ENCODE measurements at places on chromosomes 5 and 9. TPM values are rescaled to one million over a fixed set of nuclear protein-coding genes. Genes with fewer than 3 reads are reported as not detected.

- no peak overlapping the region for H3K4me3 ChIP-seq
- DNase-seq: no peak
- no peak overlapping the region for H3K27ac ChIP-seq
- H3K27me3 ChIP-seq: no peaks in the 10 kb centered on the region
Observed at GRCh38 chr5:170545811-170546210, 42.0 kb downstream of the KCNIP1 start.

- H3K4me1 ChIP-seq: peaks cover 12% of the 10 kb centered on the region
- H3K4me3 ChIP-seq: no peak overlapping the region
- no peaks in the 10 kb centered on the region for H3K36me3 ChIP-seq
- H3K27ac ChIP-seq: no peak overlapping the region
Observed at GRCh38 chr5:138716456-138716924, 36.7 kb upstream of the CTNNA1 start.

DNA sequence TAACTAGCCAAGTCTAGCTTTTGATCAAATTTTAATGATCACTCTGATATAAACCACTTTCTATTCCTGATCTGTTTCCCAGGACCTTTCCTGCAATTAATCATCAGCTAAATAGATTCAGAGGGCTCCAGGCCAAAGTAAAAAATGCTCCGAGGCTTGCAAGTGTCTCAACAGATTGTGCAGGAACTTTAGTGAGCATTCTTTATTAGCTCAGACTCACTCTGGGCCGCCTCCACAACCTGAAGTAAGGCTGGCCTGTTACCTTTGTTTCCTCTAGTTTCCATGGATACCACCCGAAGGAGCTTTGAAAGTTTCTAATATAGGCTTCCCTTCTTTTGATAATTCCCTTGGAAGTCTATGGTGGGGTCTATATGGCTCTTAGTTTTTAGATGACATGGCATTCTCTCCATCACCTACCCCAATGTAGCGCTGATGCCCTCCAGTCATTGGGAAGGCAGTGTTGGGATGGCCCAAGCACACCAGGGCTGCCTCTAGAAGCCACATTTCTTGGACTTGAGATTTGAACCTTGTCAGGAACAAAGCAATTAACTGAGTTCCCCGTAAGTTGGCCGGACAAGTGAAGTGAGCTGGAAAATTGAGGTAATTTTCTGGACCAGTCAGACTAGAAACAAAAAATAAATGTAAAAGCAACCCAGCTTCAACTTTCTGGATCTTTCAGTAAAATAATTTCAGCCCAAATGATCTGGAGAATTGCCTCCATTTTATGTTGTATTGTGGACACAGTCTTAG lies 97.6 kb upstream of the LHFPL2 start:
- H3K36me3 ChIP-seq: no peaks in the 10 kb centered on the region
- H3K27me3 ChIP-seq: peaks cover 6% of the 10 kb centered on the region
- H3K27ac ChIP-seq: no peak overlapping the region
- no peak overlapping the region for H3K4me3 ChIP-seq
- DNase-seq: no peak

DNA sequence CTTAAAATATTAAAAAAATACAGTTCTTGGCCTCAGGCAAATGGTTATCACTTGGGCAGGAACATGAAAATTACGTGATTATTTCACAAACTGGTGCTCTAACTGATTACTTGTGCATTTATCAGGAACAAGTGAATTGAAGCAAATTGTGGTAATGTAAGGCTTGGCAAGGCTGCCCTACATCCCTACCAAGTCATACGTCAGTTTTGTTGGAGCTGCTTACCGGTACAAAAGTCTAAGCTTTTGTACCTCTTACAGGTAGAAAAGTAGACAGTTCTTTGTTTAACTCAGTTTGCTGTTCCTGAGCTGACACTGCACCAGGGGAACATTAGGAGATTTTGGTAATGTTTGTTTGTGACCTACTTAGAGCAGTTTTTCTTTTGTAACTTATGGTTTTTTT lies 2.2 kb downstream of the G3BP1 start:
- DNase-seq: no peak
- peaks cover 7% of the 10 kb centered on the region for H3K36me3 ChIP-seq
- peaks cover 82% of the 10 kb centered on the region for H3K4me1 ChIP-seq
- H3K27me3 ChIP-seq: no peaks in the 10 kb centered on the region

GRCh38 chr5:54159153-54159892 lies 151.1 kb downstream of the ARL15 start:
- H3K4me1 ChIP-seq: peaks cover 10% of the 10 kb centered on the region
- H3K27ac ChIP-seq: no peak overlapping the region
- no peak overlapping the region for H3K4me3 ChIP-seq
- no peaks in the 10 kb centered on the region for H3K27me3 ChIP-seq
- DNase-seq: no peak

- no peak for DNase-seq
- H3K4me3 ChIP-seq: no peak overlapping the region
- no peaks in the 10 kb centered on the region for H3K4me1 ChIP-seq
- H3K27ac ChIP-seq: no peak overlapping the region
Observed at GRCh38 chr5:175434800-175435199, 9.2 kb downstream of the DRD1 start.

DNA sequence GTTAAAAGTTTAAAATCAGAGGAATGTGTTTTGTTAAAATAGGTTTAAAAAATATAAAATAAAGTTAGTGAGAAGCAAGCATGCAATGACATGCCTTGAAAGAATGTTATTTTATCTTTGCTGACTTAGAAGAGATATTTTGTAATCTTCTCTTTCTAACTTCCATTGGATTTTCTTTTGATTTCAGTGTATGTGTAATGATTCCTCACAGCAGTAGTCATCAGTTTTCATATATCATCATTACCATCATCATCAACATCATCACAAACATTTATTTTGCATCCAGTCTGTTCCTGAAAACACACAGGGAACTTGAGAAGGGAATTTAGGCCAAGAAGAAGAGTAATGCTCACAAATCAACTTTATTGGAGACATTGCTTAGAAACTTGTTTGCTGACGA lies 699.6 kb downstream of the TAF11L14 start:
- H3K27me3 ChIP-seq: no peaks in the 10 kb centered on the region
- DNase-seq: no peak
- H3K4me3 ChIP-seq: no peak overlapping the region
- H3K27ac ChIP-seq: no peak overlapping the region

GRCh38 chr9:114696814-114697544 lies 15.0 kb upstream of the TEX48 start:
- H3K4me1 ChIP-seq: no peaks in the 10 kb centered on the region
- H3K27me3 ChIP-seq: peaks cover 38% of the 10 kb centered on the region
- DNase-seq: no peak
- no peak overlapping the region for H3K27ac ChIP-seq
- H3K36me3 ChIP-seq: no peaks in the 10 kb centered on the region

SH3TC2 gene
- total RNA-seq: 9.4 TPM

DNA sequence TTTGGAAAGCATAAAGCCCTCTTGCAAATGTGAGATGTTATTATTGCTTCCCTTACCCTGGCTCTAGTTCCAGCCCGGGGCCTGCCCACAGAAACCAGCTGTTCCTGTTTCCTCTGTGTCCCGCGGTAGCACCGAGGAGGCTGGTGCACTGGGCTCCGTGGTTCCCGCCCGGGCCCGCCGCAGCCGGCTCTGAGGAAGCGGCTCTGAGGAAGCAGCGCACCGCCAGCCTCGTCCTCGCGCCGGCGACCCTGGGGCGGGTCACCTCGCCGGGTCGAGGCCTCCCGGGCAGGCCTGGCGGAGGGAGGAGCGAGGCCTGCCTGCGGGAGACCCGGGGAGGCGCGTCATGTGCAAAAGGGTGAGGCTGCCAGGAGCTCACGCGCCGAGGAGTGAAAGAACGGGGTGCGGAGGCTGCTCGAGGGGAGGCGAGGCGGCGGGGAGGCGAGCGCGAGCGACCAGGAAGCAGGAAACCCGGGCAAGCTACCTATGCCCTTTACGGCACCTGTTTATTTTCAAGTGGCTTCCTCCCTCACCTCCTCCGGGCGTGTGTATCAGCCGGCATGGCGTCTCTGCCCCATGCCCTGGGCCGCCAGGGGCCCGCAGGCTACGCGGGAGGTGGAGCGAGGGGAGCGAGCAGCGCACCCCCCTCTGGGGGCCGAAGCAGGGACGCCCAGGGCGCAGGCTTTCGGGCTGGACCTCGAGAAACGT lies 61.3 kb upstream of the MEGF10 start:
- H3K4me3 ChIP-seq: peak overlapping the region; percentile 70
- H3K27ac ChIP-seq: peak overlapping the region; percentile 46
- no peaks in the 10 kb centered on the region for H3K36me3 ChIP-seq
- DNase-seq: peak; percentile 59
- no peaks in the 10 kb centered on the region for H3K27me3 ChIP-seq
- peaks cover 14% of the 10 kb centered on the region for H3K4me1 ChIP-seq

WDR31 gene
- 12.4 TPM for total RNA-seq

- DNase-seq: no peak
- H3K27me3 ChIP-seq: no peaks in the 10 kb centered on the region
- H3K4me1 ChIP-seq: peaks cover 25% of the 10 kb centered on the region
- no peak overlapping the region for H3K4me3 ChIP-seq
- peaks cover 83% of the 10 kb centered on the region for H3K36me3 ChIP-seq
Observed at GRCh38 chr9:92718086-92719001, 46.3 kb downstream of the BICD2 start.

GCNT4 gene
- 0.27 TPM for total RNA-seq

VCAN gene
- 25.2 TPM for total RNA-seq

DNA sequence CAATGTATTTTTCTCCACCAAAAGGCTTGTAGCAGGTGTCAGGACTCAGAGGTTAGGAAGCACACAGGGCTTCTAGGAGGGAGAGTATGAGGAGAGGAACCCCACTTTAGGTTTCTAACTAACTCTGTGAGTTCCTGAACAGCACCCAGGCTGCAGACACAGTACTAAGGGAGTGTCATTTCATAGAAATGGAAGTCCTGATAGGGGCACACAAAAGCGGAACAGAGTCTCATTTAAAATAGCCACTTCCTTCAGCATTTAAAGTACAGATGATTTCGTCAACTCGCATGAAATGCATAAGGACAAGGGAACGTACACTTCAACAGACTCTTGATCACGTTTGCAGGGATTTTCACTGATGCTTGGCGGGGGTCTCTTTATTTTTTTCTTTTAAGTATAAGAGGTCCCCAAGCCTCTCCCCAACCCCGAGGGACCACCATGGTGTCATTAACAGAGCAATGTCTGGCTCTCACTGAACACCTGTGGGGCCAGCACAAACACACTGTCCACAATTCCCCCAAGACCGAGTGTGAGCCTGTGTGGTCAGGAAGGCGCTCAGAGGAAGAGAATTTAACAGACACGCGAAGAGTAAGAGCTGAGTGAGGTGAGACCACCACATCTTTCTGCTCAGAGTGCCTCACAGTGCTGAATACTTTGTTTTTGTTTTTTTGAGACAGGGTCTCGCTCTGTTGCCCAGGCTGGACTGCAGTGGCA lies 82.3 kb downstream of the SECISBP2 start:
- H3K27ac ChIP-seq: no peak overlapping the region
- H3K4me1 ChIP-seq: no peaks in the 10 kb centered on the region
- H3K4me3 ChIP-seq: no peak overlapping the region
- H3K36me3 ChIP-seq: peaks cover 22% of the 10 kb centered on the region

DNA sequence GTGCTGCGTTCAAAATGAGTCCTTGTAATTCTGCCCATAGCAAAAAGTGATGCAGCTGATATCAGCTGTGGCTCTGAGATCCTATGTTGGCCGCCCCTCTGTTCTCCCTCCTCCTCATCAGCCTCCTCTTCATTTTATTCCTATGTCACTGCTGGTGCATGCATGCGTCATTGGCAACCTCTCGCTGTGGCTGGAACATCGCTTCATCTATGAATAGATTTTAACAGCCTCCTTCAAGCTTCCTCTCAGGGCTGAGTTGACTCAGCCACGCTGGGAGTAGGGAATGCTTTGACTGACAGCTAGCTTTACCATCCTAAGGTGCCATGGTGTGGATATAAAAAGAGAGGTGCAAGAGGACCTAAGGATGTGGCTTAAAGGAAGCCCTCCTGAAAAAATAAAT lies 303.5 kb downstream of the PLK2 start:
- no peak for DNase-seq
- H3K4me3 ChIP-seq: no peak overlapping the region
- no peaks in the 10 kb centered on the region for H3K27me3 ChIP-seq
- peaks cover 17% of the 10 kb centered on the region for H3K4me1 ChIP-seq

- no peaks in the 10 kb centered on the region for H3K27me3 ChIP-seq
- H3K4me3 ChIP-seq: no peak overlapping the region
- H3K4me1 ChIP-seq: no peaks in the 10 kb centered on the region
- H3K36me3 ChIP-seq: no peaks in the 10 kb centered on the region
- no peak overlapping the region for H3K27ac ChIP-seq
Observed at GRCh38 chr5:13921578-13921977, 22.9 kb downstream of the DNAH5 start.

- H3K36me3 ChIP-seq: no peaks in the 10 kb centered on the region
- H3K4me3 ChIP-seq: no peak overlapping the region
- H3K4me1 ChIP-seq: no peaks in the 10 kb centered on the region
- no peak for DNase-seq
- no peaks in the 10 kb centered on the region for H3K27me3 ChIP-seq
Observed at GRCh38 chr5:84729326-84729725, 344.6 kb upstream of the EDIL3 start.

DNA sequence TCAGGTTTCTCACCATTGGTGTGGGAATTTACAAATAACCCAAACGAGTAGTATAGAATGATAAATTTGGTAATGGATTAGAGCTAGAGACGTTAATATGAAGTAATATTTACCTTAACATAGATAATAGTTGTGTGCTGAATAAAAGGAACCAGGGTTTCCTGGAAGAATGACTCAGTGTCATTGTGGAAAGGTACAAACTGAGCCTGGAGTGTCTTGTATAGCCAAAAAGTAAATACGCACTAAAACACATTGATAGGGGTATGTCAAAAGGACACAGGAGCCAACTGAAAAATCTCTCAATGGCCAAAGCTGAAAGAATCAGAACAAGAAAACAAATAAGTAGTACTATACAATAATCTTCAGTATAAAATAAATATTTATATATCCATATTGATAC lies 363.5 kb downstream of the SLCO4C1 start:
- no peak overlapping the region for H3K4me3 ChIP-seq
- H3K27me3 ChIP-seq: no peaks in the 10 kb centered on the region
- H3K27ac ChIP-seq: no peak overlapping the region
- DNase-seq: no peak

DNA sequence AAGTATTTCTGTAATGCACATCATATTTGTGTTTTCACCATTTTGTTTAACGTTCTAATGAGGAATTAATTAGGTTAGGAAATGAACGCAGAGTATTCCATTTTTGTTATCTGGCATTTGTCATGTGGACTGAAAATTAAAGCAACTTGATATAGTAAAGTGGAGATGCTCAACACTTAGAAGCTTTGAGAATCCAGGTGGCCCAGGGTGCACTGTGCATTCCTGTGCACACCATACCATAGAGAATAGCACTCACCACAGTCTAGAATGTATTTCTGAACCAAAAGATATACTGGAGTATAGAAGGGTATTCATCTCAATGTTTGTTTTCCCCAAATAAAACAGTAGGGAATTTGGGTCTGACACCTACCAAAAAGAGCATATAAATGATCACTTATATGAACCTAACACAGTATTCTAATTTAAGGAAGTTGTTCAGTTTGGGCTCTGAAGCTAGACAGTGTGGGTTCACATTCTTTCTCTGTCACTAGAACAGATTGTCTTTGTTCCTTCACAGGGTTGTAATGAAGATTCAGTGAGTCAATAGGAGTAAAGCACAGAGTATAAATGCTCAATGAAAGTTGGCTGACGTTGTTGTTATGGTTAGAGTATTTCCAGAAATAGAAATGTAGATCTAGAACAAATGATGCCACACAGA lies 125.6 kb upstream of the DMRT1 start:
- peak overlapping the region; percentile 11 for H3K4me3 ChIP-seq
- H3K27me3 ChIP-seq: no peaks in the 10 kb centered on the region
- peaks cover 22% of the 10 kb centered on the region for H3K36me3 ChIP-seq
- no peak for DNase-seq
- peaks cover 97% of the 10 kb centered on the region for H3K4me1 ChIP-seq
- peak overlapping the region; percentile 69 for H3K27ac ChIP-seq
